ENCODE measurements at places on chromosomes 5 and 9.

- DNase-seq = no peak
Observed at GRCh38 chr5:6729386-6730310, 16.4 kb downstream of the TENT4A start.

GRCh38 chr9:120708526-120709224 lies 5.6 kb downstream of the MEGF9 start:
- no peak for DNase-seq

DNA sequence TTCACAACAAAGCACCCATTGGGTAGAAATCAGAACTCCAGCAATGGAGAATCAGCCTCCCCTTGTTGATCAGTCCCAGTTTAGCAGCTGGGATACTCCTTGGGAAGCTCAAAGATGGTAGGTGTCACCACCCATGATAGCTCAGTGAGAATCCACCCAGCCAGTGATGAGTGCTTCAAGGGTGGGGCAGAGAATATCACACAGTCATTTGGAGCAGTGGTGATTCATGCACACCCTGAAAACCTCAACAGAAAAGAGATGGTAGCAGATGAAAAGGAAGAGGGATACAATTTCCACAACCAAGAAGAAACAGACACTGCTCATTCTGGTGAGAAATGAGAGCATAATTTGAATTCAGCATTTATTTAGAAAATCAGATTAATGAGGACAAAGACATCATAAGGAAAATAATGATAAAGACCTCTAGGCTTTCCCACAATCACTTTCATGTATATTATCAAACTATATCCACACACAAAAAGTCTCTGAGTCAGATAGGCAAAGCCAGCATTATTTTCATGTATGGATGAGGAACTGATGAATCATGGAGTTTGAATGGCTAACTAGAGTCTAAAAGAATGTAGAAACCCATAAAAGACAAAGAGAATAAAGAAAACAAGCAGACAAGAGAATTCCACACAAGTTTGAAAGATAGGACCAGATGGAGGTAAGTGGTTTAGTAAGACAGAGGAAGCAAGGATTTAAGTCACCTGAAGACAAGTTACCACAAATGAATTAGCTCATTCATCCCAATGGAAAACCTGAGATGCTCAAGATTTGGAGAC lies 82.9 kb downstream of the FEM1C start:
- peak; percentile 8 for DNase-seq

- DNase-seq = peak; percentile 43
Observed at GRCh38 chr5:34749431-34749873, 89.5 kb upstream of the TTC23L start.

GRCh38 chr9:130330202-130330862 lies 64.8 kb downstream of the HMCN2 start:
- no peak for DNase-seq

DNA sequence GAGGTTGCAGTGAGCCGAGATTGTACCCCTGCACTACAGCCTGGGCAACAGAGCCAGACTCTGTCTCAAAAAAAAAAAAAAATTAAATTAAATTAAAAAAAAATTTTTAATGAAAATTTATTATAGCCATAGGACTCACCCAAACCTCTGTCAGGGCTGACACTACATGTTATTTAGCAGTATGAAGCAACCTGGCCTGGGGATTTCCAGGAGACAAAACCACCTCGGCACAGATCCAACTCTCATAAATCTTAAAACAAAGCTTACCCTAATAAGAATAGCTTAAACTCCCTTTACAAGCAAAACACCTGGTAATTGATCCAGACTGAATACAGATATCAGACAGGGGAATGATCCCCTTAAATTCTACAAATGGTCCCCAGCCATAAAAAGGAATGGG lies 38.4 kb downstream of the PPP1R2B start:
- no peak for DNase-seq

GRCh38 chr5:23260621-23261020 lies 246.8 kb upstream of the PRDM9 start:
- no peak for DNase-seq

DNA sequence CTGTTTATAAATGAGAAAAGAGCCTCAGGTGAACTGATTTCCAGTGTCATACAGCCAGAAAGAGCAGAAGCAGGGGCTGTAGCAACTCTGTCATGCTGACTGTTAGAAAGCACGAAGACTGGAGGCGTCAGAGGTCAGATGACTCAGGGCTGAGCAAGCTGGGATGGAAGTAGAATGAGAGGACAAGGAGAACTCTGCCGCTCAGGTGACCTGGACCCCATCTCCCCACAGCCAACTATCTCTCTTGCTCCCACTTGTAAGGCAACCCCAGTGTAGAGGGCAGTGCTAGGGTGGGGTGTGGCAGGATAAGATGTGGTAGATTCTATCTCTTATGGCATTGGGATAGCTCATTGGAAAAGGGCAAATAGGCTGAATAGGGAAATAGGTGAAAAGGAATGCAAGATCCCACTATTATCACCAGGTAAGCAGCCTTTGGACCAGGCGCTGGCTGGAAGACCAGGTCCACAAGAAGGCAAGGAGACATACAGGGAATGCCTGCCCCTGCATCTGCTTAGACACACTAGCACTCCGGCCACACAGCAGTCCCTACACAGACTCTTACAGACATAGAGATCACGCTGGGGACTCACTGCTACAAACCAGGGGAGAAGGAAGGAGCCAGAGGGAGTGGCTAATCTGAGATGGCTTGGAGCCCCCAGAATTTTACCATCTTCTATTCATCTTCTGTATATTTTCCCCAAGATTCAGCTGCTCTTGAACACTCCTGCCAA lies 21.2 kb upstream of the LOX start:
- no peak for DNase-seq

- DNase-seq = no peak
Observed at GRCh38 chr9:96720435-96720834, 57.5 kb downstream of the ZNF510 start.

DNA sequence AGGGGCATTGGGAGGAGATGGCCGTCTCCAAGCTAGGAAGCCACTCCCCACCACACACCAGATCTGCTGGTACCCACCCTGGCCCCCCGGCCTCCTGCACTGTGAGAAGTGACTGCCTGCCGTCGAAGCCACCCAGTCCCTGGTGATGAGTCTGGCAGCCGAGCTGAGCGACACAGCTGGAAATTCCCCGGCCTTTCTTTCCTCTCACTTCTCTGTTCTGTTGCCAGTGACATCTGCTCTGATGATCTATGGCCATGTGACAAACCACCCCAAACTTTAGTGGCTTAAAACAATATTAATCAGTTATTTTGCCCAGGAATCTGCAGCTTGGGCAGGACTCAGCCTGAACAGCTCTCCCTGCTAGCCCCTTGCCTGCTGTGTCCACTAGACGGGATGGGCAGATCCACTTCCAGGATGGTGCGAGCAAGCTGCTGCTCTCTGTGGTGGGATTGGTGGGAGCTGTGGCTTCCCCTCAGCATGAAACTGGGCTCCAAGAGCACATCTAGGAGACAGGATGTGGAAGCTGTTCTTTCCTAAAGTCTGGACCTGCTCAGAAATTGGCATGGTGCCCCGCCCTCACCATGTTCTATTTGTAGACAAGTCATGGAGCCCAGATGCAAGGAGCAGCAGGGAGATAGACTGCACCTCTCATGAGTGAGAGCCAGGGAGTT lies 211.2 kb downstream of the GADD45G start:
- no peak for DNase-seq
